Aortic smooth muscle cell (primary cell): ENCODE measurements at places on chromosomes 6 and 20. TPM values are rescaled to one million over a fixed set of nuclear protein-coding genes. Genes with fewer than 3 reads are reported as not detected.

ANKRD66 gene
- not detected in 2 replicates for total RNA-seq

NT5DC1 gene
- 4.9 and 10.1 TPM in 2 replicates for total RNA-seq

SLCO4A1 gene
- total RNA-seq: 0.25 and 0.53 TPM in 2 replicates

ZMYND8 gene
- total RNA-seq: 20.1 and 22.7 TPM in 2 replicates

BANF2 gene
- total RNA-seq: not detected in 2 replicates

MUC21 gene
- not detected in 2 replicates for total RNA-seq

TRDN gene
- not detected in 2 replicates for total RNA-seq

ZC2HC1B gene
- not detected in 2 replicates for total RNA-seq

COL21A1 gene
- 9.5 and 28.5 TPM in 2 replicates for total RNA-seq

PKHD1 gene
- total RNA-seq: not detected in 2 replicates

DNAH8 gene
- total RNA-seq: under 0.01 TPM in 2 replicates

THBS2 gene
- 1,212 and 1,885 TPM in 2 replicates for total RNA-seq

HLA-B gene
- total RNA-seq: 361 and 423 TPM in 2 replicates

RXRB gene
- total RNA-seq: 25.1 and 25.2 TPM in 2 replicates

PRICKLE4 gene
- total RNA-seq: 0.12 and 0.26 TPM in 2 replicates

GPR63 gene
- under 0.01 and 0.06 TPM in 2 replicates for total RNA-seq

BPI gene
- total RNA-seq: 0.50 and 0.79 TPM in 2 replicates

ZNF334 gene
- total RNA-seq: 0.25 and 1.8 TPM in 2 replicates

MPIG6B gene
- not detected in 2 replicates for total RNA-seq

SIRPD gene
- total RNA-seq: not detected in 2 replicates

ADA gene
- 0.99 and 2.2 TPM in 2 replicates for total RNA-seq

PACSIN1 gene
- not detected in 2 replicates for total RNA-seq

ZSCAN31 gene
- 4.2 and 8.0 TPM in 2 replicates for total RNA-seq

HAO1 gene
- total RNA-seq: not detected in 2 replicates

ADGB gene
- total RNA-seq: not detected in 2 replicates

CST2 gene
- 2.8 and 10.8 TPM in 2 replicates for total RNA-seq

CAGE1 gene
- 0.06 and 0.13 TPM in 2 replicates for total RNA-seq

ZNF165 gene
- 0.26 and 0.44 TPM in 2 replicates for total RNA-seq

DOK5 gene
- total RNA-seq: 44.0 and 99.6 TPM in 2 replicates

VWA7 gene
- total RNA-seq: 0.13 and 0.19 TPM in 2 replicates

EDN3 gene
- total RNA-seq: not detected in 2 replicates

TAAR6 gene
- not detected in 2 replicates for total RNA-seq

SYS1 gene
- 17.6 and 19.5 TPM in 2 replicates for total RNA-seq

HUS1B gene
- 0.66 and 0.99 TPM in 2 replicates for total RNA-seq

ROS1 gene
- total RNA-seq: not detected in 2 replicates

NKX2-4 gene
- total RNA-seq: not detected in 2 replicates

CTAGE9 gene
- total RNA-seq: not detected in 2 replicates

GINS1 gene
- total RNA-seq: 4.0 and 8.1 TPM in 2 replicates

LRRC73 gene
- 0.79 and 0.81 TPM in 2 replicates for total RNA-seq

MYCT1 gene
- total RNA-seq: 3.7 and 4.1 TPM in 2 replicates

ULBP2 gene
- total RNA-seq: 7.0 and 10.6 TPM in 2 replicates

RIPOR2 gene
- total RNA-seq: 0.87 and 5.4 TPM in 2 replicates

TBC1D22B gene
- 3.3 and 4.0 TPM in 2 replicates for total RNA-seq

DLL1 gene
- total RNA-seq: 1.3 and 1.6 TPM in 2 replicates

C6orf62 gene
- total RNA-seq: 83.3 and 83.8 TPM in 2 replicates

MDFI gene
- 0.19 and 0.26 TPM in 2 replicates for total RNA-seq

SH3BGRL2 gene
- total RNA-seq: 2.2 and 2.3 TPM in 2 replicates

ZNF133 gene
- total RNA-seq: 16.9 and 19.1 TPM in 2 replicates

USP49 gene
- total RNA-seq: 1.3 and 2.1 TPM in 2 replicates
